ENCODE measurements at places on chromosomes 16 and 17.
A peak's percentile ranks its signal among the peaks of the same experiment; 100 is the strongest.

GRCh38 chr17:74235040-74235581 is 21.7 kb downstream of the TTYH2 start:
- DNase-seq, result no peak

DNA sequence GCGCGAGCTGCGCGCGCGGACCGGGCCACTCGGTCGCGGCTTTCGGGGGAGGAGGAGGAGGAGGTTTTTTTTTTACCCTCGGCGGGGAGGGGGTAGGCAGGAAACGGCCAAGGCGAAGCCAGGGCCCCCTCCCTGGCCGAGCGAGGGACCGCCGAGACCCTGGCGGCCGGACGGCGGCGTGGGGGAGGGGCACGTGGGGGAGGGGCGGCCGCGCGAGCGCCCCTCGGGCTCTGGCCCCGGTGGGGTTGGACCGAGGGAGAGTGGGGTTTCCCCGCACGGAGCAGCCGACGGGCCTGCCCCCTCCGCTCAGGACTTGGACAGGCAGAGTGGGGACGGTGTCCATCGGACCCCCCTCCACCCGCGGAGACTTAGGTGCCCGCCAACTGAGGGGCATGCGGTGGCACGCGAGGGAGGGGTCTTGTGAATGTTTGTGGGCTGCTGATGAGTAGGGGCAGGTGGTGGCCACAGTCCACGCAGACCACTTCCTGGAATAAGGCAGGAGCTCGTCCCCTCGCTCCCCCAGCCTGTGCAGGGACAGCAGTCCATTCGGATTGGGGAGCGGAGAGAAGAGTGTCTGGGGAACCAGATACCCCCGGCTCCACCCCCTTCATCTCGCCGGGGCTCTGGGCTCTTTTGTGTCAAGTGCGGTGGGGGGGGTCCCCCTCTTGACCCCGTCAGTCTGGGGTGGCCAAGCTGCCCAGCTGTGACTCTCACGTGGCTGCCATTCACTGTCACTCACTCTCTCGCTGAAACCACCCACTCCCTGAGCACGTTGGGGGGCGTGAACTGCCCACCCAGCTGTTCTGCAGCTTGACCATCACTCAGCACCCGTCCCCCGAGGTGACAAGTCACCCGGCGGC is 3.0 kb upstream of the CHD3 start:
- peak; percentile 40 for DNase-seq

DNA sequence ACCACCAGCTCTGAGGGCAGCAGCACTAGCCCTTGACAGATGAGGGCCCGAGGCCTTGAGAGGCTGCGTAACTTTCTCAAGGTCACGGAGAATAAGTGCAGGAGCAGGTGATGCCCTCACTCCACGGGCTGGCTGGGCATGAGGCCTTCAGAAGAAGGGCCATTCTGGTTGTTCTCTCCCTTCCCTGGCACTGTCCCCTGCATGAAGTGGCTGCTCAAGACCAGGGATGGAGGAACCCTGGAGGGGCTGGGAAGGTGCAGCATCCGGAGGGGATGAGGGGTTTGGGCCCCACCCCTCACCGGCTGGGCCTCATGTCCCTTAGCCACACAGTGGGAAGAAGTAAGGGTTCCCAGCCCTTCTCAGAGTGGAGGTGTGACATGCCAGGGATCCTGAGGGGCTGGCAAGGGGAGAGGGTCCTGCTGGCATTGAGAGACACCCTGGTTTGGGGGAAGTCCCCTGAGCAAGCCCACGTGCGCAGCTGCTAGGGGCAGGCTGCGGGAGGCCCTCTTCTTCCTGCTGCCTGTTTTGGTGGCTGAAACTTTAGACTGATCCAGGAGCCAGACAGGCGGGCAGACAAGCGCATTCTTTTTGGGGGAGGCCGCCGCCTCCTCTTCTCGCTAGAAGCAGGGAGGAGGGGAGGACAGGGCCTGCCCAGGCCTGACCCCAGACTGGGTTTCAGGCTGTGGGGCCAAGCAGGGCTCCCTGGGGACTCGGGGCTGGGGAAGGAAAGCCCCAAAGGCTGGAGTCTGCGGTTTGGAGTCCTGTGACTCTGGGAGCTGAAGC is 74.0 kb downstream of the N4BP1 start:
- no peak for DNase-seq

DNA sequence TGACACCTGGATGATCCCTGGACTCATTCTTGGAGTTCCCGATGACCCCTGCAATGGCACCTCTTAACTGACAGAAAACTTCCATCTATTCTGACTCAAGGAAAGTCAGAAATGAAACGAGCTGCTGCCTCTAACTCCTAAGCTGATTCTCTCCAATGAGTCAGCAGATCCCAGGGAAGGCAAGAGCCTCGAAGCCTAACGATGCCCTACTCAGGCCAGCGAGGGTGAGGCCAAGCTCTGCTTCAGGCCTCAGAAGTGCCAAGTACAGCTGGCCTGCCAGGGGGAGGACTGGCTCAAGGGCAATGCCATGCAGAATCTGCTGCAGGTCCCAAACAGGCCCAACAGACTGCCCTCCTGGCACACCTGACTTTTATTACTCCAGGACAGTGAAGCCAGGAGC is 36.3 kb downstream of the PLXDC1 start:
- DNase-seq, result no peak

DNA sequence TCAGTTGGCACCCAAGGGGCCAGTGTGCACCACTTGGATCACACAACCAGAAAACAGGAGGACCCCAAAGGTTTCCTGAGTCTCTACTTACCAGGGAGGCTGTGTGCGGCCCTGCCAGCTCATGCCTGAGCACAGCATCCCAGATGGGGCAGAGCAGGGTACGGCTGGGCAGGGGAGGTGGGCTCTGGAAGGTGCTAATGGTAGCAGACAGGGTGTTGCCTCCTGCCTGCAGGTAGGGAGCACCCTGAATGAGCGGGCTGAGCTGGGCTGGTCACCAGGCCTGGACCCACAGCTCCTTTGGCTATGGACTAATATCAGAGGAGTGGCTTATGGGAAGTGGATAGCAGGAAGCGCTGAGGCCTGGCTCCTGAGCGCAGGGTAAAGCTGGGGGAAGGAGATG is 14.6 kb downstream of the RECQL5 start:
- DNase-seq, result no peak

- no peak for DNase-seq
Measured at GRCh38 chr16:27366687-27367460, 35.1 kb upstream of the IL21R start.

DNA sequence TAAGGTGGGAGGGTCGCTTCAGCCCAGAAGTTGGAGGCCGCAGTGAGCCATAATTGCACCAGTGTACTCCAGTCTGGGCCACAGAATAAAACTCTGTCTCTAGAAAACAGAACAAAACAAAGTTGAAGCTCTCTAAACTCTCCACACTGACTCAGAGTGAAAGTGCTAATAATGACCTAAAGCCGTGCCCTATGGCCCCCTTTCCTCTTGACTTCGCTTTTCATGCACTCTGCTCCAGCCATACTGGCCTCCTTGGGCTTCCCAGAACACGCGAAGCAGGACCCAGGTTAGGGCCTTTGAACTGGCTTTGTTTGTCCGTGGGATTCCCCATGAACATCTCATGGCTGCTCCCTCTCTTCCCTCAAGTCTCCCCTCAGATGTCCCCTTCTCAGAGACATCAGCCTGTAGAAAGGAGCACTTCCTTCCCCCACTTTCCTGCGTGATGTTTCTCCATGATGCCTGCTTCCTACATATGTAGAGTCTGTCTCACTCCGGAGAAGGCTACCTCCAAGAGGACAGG is 18.6 kb upstream of the SPN start:
- no peak for DNase-seq

DNA sequence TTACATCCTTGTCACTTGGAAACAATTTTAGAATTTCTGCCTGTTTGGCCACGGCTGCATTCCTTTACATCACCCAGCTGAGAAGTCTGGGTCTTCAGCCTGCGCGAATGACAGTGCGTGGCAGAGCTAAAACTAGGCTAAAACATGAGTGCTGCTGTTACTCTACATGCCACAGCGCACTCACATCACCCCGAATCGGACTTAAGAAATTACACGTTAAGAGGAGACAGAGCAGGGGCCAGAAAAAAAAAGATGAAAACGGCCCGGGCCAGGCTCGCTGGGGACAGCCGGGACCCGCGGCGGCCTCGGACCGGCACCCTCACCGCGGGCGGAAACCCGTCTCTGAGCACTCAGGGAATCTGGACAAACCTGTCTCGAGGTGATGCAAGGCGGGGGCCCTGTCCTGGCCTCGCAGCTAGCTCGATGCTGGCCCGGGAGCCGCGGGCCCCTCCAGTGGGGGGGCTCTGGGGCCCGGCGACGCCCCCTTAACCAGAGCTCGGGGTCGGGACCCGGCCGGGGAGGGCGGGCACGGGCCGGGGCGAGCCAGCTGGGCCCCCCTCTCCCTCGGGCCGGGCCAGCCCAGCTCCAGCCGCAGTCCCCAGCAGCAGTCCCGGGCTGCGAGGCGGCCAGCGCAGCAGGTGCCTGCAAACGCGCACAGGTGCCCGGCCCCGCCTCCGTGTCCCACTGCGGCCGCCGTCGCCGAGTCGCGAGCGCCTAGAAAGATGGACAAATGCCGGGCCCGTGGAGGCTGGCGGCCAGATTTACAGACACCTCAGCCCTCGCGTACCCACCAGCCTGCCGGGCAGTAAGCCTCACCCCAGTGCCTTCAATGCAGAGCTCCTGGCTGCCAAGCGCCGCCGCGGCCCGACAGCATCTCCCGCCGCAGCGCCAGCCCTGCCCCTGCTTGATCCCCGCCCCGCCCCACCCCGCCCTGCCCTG is at the start of gene AKTIP:
AKTIP (minus strand) TSS at position 879 of the 939 bp plus-strand sequence. CDS start 2,950 bp downstream, outside the sequence.
- DNase-seq, result peak; percentile 24

DNA sequence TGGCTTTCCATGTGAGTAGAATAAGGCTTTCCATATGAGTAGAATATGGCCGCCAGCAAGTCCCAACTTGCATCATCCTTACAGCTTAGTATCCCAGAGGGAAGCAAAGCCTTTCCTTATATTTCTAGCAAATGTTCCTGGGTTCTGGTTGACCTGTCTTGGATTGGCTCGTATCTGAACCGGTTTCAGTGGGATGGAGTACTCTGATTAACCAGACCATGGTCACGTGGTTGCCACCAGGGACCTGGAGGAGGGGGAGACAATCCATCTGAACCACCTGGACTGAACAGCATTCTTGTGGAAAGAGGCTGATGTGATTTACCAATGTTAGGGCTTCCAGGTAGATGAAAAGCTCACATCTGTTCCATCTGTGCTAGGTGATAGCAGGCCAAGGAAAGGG is 89.0 kb downstream of the SHISA6 start:
- no peak for DNase-seq

DNA sequence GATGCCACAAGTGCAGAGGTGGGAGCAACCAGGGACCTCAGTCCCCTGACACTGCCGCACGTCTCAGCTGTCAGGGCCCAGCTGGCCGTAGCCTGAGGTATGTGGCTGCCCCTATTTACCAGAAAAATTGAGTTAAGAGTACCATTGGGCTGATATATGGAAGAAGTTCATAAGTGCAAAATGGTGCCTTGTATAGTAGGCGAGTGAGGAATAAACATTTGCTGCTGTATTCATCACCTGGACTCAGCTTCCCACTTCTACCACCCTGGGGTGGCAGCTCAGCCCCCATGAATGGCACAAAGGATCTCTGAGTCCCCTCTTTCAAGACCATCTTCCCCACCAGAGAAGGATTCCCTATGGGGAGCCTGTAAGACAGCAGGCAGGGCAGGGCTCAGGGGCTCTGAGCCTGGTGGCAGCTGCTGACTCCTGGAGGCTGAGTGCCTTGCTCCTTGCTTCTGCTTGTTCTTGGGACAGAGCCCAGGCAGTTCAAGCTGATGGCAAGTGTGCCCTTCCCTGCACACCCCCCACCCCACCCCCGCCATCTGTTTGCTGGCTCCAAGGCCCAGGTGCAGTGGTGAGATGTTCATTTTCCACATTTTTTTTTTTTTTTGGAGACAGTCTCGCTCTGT is 29.0 kb downstream of the TRPV2 start:
- DNase-seq, result peak; percentile 62

DNA sequence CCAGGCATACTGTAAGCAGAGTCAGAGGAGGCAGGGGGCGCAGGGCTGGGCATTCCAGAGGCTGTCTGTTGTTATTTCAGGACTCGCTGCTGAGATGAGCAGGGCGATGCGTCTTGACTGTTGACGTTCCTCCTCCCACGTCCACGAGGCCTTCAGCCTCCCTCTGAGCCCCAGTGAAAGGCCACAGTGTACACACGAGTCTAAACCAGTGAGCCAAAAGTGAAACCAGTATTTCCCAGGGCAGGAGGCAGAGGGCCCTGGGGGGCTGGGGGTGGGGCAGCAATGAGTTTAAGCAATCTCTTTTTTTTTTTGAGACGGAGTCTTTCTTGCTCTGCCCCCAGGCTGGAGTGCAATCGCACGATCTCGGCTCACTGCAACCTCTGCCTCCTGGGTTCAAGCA is 21.5 kb downstream of the SMTNL2 start:
- DNase-seq, result no peak

Data from HAP-1 (cell line).